ENCODE measurements at places on chromosomes 13 and 19.

DNA sequence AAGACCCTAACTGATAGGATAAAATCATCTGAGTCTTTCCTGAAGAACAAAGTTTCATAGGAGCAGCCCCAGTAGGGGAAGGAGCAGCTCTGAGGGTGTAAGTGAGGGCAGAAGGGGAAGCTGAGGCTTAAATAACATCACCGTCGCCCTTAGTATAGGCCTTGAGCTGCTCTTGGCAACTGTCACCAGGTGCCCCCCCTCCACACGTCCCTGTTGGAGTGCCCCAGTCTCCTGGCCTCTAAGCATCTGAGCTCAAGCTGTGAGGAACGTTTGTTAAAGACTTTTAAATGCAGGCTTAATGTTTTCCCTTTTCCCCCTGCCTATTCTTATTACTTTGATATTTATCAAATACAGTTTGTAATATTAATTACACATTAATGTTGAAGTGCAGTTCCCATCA lies 170.6 kb downstream of the ZIC5 start:
- peak; percentile 79 for DNase-seq

DNA sequence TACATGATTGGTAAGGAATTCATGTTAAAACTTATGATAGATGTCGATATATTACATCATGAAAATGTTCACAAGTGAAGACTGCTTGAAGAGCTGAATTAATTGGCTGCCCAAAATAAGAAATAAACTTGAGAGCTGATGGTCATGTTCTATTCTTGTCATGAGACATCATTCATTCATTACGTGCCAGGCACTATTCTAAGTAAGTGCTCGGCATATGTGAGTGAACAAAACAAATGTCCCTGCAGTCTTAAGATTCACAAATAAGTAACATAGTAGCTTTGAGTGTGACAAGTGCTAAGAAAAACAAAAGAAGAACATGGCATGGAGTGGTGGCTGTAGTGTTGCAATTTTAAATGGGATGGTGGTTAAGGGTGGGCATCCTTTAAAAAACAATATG lies 329.3 kb downstream of the SUCLA2 start:
- no peak for DNase-seq

GRCh38 chr13:100365680-100366079 lies 222.9 kb downstream of the GGACT start:
- no peak for DNase-seq

DNA sequence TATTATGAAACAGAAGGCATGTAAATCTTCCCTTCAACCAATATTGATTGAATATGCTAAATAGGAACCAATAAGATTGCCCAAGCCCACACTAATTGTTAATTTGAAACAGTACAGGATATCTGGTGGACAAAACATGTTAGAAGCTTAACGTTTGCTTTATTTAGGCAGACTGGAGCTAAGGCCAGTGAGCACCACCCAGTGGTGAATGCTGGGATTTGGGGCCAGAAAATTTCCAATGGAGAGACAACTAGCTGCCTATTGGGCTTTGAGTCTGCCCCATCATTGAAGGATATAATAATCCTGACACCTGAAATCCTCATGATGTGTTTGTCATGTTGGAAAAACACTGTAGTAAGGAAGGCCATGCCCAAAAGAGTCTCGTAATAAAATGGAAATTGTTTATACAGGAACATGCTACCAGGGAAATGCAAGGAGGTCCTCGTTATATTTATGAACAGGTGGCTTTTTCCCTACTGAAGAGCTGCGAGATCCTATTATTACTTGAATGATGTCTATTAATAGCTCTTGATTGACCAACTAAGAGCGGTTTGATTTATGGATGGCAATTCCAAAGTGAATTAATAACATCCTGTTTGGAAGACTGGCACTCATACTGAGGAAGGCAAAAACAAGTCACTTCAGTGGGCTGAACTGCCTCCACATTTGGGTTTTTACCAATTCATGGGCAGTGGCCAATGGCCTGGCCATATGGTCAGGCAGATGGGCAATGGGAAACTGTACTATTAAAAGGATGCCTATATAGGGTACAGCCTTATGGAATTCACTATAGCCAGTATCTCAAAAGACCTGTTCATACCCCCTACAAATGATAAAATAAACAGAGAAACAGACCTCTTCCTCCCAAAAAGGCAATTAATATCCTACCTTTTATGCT lies 8.7 kb downstream of the SIGLECL1 start:
- DNase-seq = peak; percentile 24

DNA sequence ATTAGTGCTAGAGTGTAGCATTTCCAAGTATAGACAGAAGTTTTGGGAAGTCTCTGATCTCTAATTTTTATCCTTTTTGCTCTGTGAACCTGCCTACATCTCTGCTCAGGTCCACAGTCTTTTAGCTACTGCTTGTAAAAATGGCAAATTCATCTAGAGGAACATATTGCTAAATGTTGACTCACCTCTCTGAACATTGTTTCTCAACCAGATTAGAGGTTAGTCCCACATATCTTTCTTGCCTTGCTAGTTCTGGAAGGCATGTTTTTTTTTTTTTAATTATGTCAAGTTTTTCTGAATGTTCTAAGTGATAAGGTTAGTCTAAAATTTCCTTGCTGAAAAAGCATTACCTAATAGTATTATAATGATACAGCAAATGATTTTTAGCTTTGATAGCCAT lies 2889.6 kb upstream of the PCDH20 start:
- no peak for DNase-seq

- no peak for DNase-seq
Measured at GRCh38 chr13:107553838-107554237, 661.5 kb downstream of the LIG4 start.

DNA sequence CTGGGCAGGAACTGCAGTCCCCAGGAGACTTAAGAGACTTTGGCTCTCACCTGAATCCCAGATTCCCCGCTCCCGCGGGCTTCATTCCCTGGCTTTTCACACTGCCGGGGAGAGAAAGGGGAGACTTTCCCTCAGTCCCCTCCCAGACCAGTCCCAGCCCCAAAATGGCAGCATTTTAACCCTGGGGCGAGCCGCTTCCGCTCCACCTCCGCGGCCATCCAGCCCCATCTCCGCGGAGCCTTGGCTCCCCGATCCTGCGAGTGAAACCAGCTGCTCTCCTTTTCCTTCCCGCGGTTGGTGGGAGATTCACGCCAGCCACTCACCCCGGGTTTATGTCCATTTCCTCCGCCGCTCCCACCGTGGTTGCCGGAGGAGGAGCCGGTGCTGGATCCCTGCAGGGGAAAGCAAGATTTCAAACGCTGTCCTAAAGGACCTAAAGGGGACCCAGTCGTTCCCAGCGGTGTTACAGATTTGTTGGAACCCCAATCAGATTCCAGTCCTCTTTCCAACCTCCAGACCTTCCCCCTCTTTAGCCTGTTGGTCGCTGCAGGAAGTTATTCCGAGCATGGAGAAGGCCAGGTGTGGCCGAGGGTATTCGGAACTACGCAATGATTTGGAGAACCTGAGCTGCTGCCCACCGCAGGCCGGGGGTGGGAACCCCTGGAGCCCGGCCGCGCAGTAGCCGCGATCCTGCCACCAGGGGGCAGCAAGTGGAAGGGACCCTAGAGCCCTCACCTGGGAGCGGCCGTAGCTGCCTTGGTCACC lies 3.4 kb downstream of the DMKN start:
- peak; percentile 76 for DNase-seq

DNA sequence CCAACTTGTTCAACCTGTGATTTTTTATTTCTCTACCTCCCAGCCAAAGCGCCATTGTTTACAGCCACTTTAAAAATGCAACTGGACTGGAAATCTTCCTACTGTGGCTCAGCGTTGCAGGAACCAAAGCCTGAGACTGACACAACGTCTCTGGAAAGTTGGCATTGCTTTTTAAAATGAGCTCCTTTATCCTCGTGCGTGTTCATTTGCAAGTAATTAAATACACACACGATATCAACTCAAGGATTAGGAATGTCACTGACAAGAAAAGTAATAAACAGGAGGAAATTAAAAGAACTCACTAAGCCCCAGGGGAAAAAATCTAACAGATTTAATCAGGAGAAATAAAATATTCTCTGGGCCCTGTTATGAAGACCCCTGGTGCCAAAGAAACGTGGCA lies 184.6 kb upstream of the IRS2 start:
- DNase-seq = no peak

DNA sequence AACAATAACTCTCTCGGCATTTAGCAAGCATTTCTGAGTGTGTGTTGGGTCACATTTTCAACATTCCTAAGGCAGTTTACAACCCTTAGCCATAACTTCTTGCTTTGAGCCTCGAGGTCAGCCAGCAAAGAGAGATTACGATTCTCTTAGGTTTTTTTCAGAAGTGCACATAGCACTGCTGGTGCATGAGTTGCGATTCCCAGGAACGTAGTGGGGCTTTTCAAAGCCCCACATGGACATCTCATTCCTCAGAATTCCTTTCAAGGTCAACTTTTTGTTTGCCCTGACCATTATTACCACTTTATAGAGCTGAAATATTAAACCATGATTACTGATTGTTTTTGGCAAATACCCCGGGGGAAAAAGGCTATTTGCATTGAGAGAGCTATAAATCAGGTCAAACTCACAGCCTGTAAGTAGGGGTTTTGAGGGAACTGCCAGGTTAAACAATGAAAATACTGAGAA lies 705.3 kb downstream of the GPC5 start:
- peak; percentile 84 for DNase-seq

DNA sequence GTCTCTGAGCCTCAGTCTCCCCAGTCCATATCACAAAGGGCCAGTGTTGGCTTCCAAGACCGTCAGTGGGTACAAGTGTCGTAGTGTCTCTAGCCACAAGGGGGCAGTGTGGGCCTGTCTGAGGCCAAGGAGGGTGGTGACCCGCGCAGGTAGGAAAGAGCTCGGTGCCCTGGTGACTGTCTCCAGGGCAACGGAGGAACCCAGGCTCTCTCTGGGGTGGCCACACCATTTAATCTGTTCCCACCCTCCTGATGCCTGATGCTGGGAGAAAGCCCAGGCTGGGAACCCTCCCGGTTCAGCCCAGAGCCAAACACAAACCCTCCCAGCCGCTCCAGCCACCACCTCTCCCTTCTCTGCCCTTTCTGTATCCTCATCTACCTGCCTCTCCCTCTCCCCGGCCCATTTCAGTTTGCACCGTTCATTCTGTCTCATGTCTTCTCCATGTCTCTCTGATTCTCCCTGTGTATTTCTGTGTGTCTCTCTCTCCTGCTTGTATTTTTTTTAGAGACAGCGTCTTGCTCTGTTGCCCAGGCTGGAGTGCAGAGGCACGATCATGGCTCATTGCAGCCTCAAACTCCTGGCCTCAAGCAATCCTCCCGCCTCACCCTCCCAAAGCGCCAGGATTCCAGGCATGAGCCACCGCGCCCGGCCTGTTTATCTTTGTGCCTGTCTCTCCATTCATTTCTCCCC lies 17.5 kb upstream of the MEIS3 start:
- peak; percentile 92 for DNase-seq

GRCh38 chr13:26824581-26824980 lies 64.0 kb upstream of the GPR12 start:
- DNase-seq = no peak

- DNase-seq = no peak
Measured at GRCh38 chr19:47509973-47510372, 4.9 kb downstream of the NAPA start.

- DNase-seq = no peak
Measured at GRCh38 chr13:81874681-81875661, 1534.0 kb upstream of the SPRY2 start.

DNA sequence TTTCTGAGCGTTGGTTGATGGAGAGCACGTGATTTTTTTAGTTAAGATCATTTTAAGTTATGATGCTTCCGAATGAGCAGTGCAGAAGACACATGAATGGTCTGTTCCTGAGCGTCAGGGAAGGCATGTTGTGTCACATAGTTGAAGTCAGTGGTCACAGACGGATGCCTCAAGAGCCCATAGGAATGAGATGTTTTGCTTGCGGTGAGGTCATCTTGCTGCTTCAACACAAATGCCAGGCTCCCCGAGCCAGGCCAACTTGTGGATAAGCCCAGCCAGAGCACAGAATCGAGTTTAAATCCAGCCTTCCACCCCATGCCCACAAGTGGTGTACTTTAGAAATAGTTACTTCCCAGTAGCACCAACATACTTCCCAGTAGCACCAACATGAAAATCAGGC lies 5.4 kb downstream of the UPF3A start:
- no peak for DNase-seq

DNA sequence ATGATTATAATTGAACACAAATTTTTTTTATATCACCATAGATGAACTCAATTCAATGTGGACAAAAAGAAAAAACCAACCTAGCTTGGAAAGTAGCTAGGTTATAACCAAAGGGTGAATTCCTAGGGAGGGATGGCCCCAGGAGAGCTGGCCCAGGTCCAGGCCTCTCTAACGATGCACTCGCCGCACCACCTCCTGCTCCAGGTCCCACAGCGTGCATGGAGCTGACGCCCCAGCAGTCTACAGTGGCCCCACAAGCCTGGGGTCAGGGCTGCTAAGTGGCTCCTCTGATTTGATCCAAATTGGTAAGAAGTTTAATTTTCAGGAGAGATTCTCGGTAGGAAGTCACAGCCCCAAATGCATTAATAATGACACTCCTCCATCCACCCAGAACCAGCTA lies 48.8 kb downstream of the TSHZ3 start:
- no peak for DNase-seq

DNA sequence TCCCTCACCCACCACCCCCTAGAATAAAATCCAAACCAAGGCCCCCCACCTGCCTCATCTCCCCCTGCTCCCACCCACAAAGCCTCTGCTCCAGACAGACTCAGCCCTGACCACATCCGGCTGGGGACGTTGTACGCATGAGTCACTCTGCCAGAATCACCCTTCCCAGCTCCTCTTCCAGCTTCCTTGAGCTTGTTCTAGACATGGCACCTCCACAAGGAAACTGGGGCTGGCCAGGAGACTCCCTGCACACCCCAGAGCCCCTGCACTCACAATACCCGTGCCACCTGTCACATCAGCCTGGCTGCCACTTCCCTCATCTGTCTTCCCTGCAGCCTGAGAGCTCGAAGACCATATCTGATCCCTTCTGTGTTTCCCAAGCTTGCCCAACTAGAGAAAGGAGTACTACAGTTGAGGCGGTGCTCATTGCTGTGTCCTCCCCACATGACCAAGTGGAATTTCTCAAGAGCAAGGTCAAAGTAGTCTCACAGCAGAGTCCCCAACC lies 9.7 kb downstream of the DEDD2 start:
- DNase-seq = no peak

DNA sequence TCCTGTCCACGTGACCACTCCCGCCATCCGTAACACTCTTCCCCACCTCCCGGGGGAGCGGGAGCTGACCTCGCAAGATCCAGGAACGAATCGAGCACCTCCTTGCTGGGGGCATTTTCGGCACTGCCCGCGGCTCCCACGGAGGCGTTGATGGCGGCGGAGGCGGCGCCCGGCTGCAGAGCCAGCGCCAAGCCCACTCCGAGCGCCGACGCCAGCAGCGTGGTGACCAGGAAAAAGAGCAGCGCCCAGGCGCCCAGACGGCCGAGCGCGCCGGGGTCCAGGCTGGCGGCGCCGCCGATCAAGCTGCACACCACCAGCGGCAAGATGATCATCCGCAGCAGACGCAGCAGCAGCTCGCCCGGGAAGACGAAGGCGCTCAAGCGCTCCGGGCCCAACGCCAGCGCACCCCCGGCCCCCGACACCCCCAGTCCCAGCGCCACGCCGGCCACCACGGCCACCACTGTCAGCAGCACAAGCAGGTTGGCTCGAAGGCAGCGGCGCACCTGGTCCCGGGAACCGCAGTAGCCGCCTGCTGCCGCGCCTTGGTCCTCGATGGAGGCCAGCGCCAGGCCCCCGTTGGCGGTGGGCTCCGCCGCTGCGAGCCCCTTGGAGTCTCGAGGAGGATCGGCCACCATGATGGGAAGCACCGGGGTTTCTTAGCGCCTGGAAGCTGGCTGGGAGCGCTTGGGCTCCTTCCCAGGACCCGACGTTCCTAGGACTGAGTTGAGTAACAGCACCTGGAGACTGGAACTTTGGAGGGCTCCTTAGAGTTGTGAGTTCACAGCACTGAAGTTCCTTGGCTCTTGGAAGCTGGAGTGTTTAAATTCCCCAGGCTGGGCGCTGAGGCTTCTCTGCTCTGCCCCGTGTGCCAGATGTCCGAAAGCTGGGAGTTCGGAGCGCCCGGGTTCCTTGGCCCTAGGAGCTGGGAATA lies 798 bp downstream of the SLC1A5 start:
- DNase-seq = peak; percentile 79
